ENCODE measurements at places on chromosomes 5 and 9.

GRCh38 chr5:40813698-40814281 lies 15.6 kb upstream of the PRKAA1 start:
- DNase-seq, result no peak

- DNase-seq, result no peak
Observed at GRCh38 chr5:1174122-1174936, 27.1 kb upstream of the SLC6A19 start.

DNA sequence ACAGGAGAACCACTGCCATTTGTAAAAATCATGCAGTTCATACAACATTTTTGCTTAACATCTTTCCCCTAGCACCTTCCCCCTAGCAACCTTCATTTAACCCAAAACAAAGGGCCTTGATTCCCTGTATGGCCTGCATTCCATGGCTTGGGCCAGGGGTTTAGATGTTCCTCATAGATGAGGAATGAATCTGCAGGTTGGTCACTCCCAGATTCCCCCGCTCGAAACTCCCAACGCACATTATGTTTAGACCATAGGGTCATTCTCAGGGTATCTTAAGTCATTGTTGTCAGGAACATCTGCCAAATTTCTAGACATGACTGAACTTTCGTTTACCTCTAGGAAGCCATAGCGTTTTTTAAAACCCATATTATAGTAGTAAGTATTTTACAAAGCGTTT lies 282.2 kb upstream of the VLDLR start:
- DNase-seq, result no peak

GRCh38 chr5:170315154-170315553 lies 17.6 kb upstream of the LCP2 start:
- no peak for DNase-seq

- no peak for DNase-seq
Observed at GRCh38 chr5:73256012-73256411, 83.0 kb downstream of the TMEM174 start.

- no peak for DNase-seq
Observed at GRCh38 chr9:88605512-88606362, 70.8 kb downstream of the NXNL2 start.

- DNase-seq, result no peak
Observed at GRCh38 chr5:35835796-35836742, 20.6 kb upstream of the IL7R start.

DNA sequence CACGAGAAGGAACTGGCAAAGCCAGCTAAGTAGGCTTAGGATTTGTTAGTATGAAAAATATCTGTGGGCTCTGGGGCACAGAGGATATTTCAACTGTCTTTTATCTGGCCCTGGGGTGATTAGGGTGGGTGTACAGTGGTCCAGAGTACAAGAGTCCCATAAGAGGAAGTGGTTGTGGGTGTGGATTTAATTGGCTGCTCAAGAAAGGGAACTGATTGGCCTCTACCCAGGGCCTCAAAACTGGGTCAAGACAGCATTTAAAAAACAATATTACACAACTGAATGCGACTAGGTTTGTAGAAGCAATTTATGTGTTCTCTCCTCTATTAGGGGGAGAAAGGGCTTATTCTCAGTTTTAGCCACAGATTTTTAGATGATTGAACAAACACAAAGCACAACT lies 1353.4 kb upstream of the WWC1 start:
- DNase-seq, result no peak

- DNase-seq, result no peak
Observed at GRCh38 chr5:62342476-62342837, 36.5 kb downstream of the KIF2A start.
